ENCODE measurements at places on chromosomes 7 and 10.

DNA sequence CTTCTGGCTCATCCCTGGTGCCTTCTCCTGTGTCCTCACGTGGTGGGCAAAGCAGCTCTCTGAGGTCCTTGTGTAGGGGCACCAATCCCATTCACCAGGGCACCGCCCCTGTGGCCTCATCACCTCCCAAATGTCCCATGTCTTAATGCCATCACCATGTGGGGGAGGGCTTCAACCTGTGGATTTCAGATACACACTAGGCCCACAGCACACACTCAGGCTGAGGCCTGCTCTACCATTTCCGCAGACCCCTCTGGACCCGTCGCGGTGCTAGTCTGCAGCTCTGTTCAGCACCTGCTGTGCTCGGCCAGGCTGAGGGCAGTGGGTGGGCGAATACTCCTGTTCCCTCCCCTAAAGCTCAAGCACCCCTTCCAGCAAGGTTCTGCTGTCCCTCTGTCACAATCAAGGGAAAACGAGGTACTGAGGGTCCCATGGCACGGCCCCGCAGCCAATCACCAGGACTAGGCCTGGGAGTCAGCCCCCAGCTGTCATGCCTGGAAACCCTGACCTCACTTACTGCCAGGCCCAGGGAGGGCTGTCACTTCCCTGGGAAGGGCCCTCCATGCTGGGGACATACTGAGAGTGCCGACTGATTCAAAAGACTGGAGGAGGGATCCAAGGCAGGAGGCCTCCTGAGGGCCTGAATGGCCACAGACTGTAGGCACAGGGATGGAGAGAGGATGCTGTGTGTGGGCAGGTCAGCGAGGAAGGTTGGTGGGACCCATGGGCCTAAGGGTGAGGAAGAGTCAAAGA lies 123.8 kb upstream of the RET start:
- DNase-seq: no peak

DNA sequence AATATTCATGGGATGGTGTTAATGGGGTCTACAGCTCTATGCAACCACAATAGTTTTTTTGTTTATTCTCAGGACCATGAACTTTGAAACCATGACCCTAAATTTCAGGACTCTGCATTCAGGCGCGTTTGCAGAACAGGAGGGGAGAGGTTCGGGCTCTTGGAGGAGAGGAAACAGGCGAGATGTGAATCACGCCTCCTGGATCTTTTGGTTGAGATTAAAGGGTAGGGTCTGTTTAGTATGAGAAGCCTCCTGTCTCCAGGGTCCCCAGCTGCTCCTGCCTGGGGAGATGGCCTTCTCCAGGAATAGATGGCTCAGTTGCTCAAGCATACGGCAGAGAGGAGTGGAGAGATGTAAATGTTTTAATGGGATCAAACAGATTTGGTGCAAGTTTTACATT lies 18.2 kb downstream of the TLL2 start:
- no peak for DNase-seq

DNA sequence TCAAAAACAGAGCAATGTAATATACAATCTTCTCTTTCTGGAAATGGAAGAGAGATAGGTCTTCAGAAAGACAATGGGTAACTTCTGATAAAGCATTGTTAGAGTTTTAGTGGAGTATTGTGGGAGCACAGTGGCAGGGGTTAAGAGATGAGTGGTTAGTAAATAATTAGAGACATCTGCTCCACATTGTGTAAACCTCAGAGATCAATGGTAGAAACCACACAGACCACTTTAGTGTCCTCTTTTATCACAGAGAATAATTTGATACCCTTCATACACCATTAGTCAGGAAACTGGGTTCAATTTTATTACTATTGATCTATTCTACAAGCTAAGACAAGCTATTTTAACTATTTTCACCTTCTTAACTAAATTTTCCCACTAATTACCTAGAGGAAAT lies 35.9 kb upstream of the MAGI2 start:
- DNase-seq: no peak

DNA sequence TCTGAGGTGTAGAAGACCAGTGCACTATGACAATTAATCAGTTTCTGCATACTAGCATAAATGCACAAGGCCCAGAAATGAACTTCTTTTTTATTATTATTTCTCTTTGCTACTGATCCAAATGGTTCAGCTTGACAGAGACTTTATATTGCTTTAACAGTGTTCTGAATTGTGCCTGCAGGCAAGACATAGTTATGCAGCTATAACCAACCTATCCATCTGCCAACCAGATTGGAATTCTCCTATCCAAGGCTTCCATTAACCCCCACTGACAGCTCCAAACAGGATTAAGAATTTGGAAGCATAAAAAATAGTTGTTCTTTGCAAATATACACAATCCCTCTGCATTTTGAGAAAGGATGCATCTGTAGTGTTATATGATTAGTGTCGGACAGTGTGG lies 98.2 kb downstream of the BTRC start:
- no peak for DNase-seq

- DNase-seq: peak; percentile 81
Observed at GRCh38 chr7:143263266-143264195, at the start of gene GSTK1. Gene GSTK1 (plus strand): TSS chr7:143263441. CDS start chr7:143263514, 73 bp downstream.

- no peak for DNase-seq
Observed at GRCh38 chr10:112394475-112394875, 20.6 kb downstream of the ACSL5 start.

DNA sequence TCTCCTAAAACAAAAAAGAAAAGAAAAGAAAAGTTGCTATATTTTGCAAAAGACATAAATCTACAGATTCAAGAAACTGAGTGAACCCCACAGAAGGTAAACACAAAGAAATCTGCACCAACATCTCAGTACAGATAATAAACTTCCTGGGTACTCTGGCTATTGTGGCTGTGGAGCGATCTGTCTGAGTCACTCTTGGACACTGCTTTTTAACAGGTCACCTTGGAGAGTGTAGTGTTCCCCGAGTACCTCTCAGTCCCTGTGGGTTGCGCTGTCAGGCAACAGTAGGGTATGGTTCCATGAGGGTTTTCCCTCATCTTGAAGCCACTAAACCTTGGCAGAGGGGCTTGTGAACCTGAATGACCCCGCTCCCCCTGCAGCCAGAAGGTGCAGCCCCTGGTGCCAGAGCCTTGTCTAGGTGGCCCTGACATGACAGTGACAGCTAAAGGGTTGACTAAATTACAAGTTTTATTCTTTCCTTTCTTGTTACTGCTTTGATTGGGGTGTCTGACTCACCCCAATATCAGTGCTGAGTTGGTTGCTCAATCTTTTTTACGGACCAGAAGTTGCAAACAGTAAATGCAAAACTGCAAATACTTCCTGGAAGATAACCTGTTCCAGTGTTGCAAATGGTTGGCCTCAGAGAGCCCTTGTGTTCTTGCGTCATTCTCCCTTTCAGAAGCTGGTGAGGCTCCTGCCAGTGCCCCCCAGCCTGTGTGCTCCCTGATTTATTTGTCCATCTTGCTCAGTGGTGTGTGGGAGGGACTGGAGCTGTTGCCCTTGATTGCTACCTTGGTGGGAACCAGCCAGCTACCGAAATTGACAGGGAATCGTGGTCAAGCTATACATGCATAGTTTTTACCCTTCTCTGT lies 30.6 kb downstream of the POR start:
- DNase-seq: no peak

DNA sequence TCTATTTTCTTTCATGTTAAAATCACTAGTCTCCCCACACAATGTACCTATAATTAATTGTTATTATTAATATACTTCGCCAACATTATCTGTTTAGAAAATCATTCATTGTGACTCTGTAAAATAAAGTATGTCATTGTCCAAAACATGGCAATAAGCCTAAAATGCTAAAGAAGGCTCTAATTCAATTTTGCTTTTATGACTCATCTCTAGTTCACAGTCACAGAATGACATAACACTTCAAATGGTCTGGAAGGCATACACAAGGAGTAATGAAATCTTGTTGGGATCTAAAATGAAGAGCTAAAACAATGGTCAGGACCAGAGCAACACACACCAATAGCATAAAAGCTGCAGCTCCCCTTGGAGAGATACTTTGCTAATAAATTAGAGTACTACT lies 505.8 kb downstream of the GPAM start:
- DNase-seq: no peak

GRCh38 chr7:21651697-21652096 lies 108.9 kb downstream of the DNAH11 start:
- DNase-seq: no peak

DNA sequence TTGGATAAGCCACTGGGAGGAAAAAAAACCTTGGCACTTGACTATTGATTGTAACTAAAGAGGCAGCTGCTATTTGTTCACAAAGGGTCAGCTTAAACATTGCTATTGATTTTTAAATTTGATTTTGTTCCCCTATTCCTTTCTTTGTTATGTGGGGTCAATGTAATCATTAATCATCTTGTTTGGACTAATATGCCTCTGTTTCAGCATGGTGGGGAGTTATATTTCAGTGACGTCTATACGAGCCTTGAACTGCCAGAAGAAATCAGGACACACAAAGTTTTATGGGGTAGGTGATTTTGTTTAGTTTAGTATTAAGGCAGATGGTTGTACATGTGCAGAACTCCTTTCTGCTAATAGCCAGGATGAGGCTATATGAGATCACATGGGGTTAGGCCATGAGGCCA lies 7.5 kb downstream of the AS3MT start:
- DNase-seq: no peak
